ENCODE measurements at places on chromosomes 6 and 20.
A peak's percentile ranks its signal among the peaks of the same experiment; 100 is the strongest.

DNA sequence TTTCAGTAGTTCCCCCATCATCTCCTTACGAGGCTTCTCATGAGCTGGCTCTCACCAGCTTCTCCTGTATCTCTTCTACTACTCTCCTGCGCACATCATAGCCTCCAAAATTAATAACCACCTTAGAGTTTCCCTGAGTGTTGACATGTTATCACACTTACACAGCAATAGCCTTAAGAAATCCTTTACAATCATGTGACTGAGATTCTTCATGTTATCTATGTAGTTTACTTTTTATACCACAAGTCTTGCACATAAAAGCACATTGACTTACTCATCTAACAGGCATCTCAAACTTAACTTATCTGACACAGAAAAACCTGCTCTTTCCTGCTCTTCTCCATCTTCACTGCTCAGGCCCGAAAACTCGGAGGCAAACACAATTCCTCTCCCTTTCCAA lies 103.7 kb upstream of the TAB2 start:
- DNase-seq: no peak

- no peak for DNase-seq
These were observed 41.7 kb downstream of the SNAP25 start for GRCh38 chr20:10260316-10260715.

GRCh38 chr20:43508106-43508505 lies 609 bp downstream of the L3MBTL1 start:
- no peak for DNase-seq

- peak; percentile 96 for DNase-seq
These were observed 14.0 kb downstream of the UST start for GRCh38 chr6:148760568-148761526.

- no peak for DNase-seq
These were observed 32.1 kb downstream of the NHLRC1 start for GRCh38 chr6:18090349-18090786.

DNA sequence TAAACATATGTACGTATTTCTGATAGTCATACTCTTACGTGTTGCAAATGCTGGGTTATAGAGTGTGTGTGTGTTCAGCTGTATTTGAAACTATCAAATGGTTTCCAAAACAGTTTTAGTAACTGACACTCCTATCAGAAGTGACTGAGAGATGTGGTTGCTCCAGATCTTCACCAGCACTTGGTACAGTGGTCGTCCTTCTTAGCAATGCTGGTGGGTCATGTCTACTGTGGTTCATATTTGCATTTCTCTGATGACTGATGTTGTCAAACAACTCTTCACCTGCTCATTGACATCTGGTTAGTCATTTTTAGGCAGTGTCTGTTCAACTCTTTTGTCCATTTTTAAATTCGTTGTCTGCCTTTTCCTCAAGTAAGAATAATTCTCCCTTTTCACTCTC lies 259.3 kb downstream of the KIF16B start:
- no peak for DNase-seq

DNA sequence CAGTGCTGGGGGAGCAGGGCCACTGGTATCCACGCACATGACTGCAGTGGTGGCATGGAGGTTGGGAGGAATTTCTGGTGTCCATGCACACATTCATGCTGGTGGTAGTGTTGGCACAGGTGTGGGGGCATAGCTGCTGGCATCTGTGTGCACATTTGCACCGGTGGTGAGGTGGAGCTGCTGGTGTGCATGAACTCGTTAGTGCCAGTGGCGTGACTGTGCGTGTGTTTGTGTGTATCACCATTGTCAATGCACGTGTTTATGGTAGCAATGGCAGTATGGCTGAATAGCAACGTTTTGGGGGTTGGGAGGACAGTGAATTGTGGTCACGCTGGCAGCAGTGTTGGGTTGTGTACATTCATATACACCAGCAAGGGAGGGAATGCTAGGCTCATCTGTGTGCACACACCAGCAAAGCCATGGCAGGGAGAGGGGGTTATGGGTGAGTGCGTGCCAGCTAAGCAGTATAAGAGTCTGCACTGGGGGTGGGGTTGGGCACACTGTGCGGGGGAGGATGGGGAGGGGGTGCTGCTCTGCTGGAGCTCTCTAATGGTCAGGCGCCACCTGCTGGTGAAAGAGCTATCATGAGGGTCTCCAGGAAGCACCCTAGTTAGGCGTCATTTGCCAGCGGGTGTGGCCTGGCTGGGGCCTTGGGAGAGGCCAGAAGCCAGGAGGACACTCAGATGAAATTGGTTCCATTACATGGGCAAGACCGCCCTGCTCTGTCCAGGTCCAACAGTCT lies 626.1 kb upstream of the ID4 start:
- DNase-seq: peak; percentile 56

GRCh38 chr20:35773154-35773751 lies 1.4 kb downstream of the PHF20 start:
- no peak for DNase-seq

DNA sequence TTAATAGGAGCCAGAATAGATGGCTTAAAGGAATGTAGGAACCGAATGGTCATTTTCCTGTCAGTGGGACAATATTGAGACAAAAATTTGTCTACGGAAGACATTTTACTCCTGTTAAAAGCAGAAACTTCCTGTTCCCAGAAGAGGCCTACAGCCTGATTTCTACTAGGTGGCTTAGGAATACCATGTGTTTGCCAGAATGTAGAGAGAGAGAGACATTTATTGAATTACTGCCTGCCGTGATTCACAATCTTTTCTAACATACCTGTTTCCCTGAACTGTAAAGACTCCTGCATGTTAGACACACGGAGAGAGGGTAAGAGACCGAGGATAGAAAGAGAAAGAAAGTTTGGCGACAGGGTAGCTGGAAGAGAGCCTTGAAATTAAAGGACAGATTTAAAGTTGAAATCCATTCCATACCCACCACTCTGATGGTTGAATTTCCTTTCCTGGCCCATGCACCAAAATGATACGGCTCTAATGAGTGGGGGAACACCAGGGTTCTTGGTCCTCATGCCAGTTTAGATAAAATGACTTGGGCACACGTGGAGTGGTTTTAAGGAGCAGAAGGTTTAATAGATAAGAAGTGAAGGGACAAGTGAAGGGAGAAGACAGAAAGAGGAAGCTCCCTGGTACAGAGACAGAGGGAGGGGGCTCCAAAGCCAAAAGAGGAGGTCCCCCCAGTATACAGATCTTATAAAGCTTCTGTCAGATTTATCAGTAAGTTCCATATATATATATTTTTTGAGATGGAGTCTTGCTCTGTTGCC lies 22.5 kb downstream of the NCOA3 start:
- DNase-seq: no peak

- no peak for DNase-seq
These were observed 1.6 kb upstream of the SLC35B3 start for GRCh38 chr6:8436966-8437365.

GRCh38 chr20:36377348-36378326 lies 71.5 kb downstream of the DLGAP4 start:
- DNase-seq: no peak

GRCh38 chr6:72792692-72793091 lies 170.8 kb downstream of the KCNQ5 start:
- DNase-seq: no peak

- no peak for DNase-seq
These were observed 735.0 kb downstream of the EPHA7 start for GRCh38 chr6:92684386-92684785.

DNA sequence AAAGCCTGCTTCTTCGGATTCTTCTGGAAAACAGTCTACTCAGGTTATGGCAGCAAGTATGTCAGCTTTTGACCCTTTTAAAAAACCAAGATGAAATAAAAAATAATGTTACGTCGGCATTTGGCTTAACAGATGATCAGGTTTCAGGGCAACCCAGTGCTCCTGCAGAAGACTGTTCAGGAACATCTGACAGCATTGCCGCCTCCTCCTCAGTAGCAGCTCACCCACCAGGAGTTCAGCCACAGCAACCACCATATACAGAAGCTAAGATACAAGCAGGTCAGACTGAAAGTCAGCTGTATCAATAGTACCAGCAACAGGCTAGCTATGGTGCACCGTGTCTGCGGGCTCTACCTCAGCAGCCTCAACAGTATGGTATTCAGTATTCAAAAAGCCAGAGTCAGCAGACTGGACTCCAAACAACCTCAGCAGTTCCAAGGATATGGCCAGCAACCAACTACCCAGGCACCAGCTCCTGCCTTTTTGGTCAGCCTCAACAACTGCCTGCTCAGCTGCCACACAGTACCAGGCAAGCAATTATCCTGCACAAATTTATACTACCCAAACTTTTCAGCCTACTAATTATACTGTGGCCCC lies 51.9 kb downstream of the BTBD9 start:
- DNase-seq: no peak

GRCh38 chr6:13282393-13283069 lies 45.8 kb downstream of the TBC1D7 start:
- no peak for DNase-seq

GRCh38 chr6:157822245-157823000 lies 623 bp upstream of the SNX9 start:
- DNase-seq: peak; percentile 44

DNA sequence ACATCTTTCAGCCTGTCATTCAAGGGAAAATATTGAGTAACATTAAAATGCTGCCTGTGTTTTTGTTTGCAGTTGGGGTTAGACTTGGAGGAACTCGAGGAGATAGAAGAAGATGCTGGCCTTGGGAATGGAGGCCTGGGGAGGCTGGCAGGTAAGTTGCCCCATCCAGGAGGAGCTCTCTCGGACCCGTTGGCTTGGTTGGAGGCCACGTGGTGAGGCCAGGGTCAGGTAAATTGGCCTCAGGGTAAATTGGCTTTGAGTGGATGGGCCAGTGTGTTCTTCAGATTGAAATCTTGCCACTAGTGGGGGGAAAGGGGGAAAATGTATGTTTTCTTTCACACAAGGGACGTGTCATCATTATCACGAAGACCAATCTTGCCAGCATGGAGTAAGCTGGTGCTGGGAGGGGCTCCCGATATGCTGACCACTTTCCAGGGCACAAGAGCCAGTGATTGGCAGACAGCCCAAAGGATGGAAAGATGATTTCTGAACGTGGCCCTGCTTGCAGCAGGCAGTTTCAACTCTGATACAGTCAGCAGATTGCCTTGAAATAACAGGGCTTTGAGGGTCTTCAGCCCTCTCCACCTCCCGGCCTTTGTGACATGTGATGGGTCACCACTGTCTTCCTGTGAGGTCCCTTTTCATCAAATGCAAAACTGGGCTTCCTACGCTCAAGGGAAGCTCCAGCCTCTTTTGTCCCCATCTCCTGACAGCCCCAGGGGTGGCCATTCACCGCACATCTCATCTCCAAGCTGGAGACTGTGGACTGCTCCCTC lies 21.4 kb downstream of the PYGB start:
- no peak for DNase-seq

DNA sequence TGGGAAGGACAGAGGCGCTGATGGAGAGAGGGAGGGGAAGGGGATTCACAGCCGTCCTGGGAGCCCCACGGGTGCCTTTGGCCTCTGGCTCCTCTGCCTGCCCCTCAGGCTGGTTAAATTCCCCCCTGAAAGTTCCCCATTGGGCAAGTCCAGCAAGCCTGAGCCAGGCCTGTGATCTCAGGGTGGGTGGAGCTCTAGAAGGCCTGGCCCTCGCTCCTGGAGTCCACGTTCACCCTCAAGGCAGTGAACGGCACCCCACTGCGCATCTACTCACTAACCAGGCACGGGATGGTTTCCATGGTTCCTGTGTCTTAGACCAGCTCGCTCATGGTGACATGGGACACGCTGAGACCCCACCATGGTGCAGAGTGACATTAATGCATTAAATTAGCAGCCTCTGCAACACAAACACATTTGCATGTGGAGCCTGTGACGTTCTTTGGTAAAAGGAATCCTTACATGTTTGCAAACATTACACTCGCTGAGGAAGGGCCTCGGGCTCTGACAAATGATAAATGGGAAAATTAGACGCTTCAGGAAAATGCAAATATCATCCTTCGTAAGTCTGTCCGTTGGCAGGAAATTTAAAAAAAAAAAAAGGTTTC lies 452.7 kb downstream of the PREX1 start:
- DNase-seq: no peak

DNA sequence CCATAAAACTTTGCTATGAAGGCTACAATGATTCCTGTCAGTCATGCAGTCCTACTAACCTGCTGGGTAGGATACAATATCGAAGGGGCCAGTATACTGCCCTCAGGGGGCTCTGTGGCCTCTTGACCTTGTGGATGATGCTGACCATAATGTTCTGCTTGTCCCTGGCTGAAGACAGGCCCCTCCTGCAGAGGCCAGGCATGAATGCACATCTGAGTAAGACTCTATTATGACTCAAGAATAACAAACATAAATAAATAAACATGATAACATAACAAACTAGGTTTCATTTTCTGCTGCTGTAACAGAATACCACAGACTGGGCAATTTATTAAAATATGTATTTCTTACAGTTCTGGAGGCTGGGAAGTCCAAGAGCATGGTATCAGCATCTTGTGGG lies 44.0 kb upstream of the POU5F1 start:
- no peak for DNase-seq

GRCh38 chr6:75094614-75095200 lies 111.1 kb downstream of the COL12A1 start:
- DNase-seq: peak; percentile 87

DNA sequence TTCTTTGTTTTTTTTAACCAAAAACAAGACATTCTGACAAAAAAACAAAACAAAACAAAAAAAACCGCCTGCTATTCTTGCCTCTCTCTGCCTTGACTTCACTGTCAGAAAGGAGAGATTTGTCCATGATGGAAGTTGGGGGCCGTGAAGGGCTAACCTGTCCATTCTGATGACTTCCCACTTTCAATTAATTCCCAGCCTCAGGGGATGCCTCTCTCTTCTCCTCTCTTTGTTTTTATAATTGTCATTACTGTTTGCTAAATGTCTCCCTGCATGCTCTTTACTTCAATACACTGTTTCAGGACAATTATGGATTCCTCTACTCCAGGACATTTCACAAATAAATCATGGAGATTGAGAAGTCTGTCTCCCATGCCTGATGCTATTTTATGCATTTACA lies 130.5 kb upstream of the CNR1 start:
- no peak for DNase-seq

GRCh38 chr6:4157506-4157905 lies 22.1 kb upstream of the ECI2 start:
- no peak for DNase-seq

GRCh38 chr6:16752206-16752866 lies 8.9 kb downstream of the ATXN1 start:
- DNase-seq: peak; percentile 87

DNA sequence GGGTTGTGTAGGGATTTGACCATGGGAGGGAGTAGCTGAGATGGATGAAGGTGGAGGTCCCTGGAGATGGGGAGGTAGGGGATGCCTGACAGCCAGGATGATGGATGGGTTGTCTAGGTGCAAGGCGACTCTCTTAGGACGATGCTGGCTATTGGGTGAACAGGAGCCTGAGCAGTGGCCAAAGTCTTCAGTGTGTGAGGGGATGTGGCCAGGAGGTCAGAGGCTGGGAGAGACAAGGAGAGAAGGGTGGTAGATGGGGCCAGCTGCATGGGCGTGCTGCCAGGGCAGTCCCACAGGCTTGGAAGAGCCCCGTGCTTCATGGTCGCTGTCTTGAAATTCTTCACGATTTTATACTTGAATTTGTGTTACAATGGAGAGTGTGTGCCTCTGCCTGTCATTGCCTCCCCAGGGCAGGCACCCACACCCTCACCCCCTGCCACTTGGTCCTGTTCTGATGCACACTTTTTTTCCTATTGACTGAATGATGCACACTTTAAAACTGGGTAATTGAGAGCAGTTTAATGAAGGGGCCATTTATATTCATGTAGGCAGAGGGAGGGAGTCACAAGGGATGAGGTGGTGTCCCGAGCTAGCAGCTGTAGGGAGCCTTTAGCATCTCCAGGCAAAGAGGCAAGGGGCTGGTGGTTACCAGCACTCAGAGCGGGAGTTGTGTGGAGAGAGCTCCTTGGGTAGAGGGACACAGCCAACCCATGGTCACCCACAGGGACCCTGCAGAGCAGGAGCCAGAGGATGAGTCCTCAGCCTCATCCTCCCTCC lies 120.7 kb downstream of the DHX35 start:
- no peak for DNase-seq

- DNase-seq: no peak
These were observed 496.7 kb downstream of the RNF144B start for GRCh38 chr6:18883851-18884250.
